ENCODE measurements at places on chromosomes 2 and 18.

GRCh38 chr2:39851651-39852110 is 72.6 kb upstream of the THUMPD2 start:
- no peak for DNase-seq

DNA sequence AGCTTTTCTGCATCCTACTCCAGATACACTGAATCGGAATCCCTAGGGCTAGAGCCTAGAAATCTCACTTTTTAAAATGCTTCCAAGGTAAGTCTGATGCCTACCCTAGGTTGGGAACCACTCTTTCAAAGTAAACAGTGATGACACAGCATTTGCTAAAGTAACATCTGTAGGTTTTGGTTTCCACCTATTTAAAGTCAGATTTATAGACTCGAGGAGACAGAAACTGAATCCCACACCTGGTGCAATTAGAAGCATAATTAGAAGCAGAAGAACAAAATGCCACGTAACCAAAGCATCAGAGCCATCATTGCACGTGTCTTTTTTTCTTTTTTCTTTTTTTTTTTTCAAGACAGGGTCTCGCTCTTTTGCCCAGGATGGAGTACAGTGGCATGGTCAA is 40.9 kb downstream of the PDK1 start:
- no peak for DNase-seq

DNA sequence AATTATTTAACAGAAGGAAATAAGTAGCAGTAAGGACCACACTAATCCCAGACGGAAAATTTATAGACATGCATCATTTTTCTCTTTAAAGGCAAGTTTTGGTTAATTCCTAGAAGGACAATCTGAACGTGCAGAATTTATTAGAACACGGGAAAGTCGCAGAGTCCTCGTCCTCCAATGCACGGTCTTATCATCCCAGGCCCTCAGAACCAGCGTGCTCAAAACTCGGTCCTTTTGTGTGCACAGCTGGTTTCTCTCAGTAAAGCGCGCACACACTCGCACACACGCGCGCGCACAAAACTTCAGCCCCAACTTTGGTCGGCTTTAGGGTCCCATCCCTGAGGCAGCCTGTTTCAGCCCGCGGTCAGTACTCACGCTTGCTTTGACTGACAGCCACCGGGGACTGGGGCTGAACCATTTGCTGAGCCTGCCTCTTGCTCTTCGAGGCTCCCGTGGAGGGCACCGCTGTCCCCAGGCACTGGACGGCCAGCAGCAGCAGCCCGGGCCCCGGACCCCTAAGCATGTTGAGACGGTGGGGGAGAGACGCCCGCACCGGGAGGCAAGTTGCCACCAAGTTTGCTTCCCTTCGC is 493 bp downstream of the FN1 start:
- DNase-seq = no peak

DNA sequence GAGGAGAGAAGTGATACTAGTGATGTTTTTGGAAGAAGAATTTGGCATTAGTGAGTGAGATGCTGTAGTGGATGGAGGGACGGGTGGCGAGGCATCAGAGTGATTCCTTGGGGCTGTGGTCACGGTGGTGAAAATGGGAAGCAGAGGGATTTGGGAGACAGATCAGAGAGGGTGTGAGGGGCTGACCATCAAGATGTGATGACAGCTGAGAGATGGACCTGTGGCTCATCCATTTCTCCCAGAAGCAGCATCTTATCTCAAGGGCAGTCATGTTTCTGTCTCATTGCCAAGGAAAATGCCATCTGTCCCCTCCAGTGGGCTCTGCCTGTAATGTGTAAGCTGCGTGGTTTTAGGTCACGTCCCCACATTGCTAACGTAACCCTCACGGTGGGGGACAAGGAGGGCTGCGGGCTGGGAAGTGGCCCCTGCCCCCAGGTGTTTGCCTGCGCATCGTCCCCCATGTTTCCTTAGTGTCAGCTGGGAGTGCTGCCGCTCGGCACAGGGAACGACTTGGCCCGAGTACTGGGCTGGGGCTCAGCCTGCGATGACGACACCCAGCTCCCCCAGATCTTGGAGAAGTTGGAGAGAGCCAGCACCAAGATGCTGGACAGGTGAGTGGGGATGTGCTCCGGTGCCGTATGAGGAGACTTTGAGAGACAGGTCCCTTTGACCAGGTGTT is 91.0 kb downstream of the DGKD start:
- DNase-seq = no peak

DNA sequence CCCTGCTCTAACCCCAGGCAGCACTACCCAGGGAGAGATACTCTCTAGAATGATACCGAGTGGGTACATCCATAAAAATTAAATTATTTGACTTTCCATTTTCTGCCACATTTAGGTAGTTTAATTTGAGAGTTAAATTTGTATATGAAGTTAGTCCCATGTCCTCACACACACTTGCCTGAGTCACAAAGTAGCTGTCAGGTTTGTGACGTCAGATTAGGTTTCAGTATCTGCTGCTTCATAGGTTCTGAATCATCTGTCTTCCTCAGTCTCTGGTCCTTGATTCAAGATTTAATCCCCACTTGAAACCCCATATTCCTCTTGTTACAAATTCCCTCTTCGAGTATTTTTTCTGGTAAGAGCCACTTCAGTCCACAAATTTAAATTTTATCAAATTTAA is 738.6 kb upstream of the FAM98A start:
- DNase-seq = no peak

GRCh38 chr2:21966139-21966538 is 842.4 kb downstream of the TDRD15 start:
- DNase-seq = no peak
